GM03348 (cell line): ENCODE measurements at places on chromosomes 1 and 21.
A peak's percentile ranks its signal among the peaks of the same experiment; 100 is the strongest.

GRCh38 chr1:36389999-36390398, 4.3 kb upstream of the STK40 start:
- no peak for DNase-seq

DNA sequence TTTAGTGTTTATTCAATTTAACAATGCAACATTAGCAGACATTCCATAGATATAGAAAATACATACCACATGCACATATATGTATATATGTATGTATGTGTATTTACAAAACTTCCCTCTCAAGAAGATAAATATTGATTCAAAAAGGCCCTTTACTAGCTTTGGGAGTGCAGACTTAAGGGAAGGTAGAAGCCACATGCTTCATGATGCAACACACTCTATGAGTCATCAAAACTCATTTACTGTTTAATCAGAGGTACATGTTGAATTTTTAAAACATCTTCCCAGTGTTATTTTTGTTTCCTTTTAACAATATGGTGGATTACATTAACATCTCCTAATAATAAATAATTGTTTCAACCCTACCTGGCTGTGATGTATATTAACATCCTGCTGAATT, 61.4 kb upstream of the KIRREL1 start:
- DNase-seq = peak; percentile 41

DNA sequence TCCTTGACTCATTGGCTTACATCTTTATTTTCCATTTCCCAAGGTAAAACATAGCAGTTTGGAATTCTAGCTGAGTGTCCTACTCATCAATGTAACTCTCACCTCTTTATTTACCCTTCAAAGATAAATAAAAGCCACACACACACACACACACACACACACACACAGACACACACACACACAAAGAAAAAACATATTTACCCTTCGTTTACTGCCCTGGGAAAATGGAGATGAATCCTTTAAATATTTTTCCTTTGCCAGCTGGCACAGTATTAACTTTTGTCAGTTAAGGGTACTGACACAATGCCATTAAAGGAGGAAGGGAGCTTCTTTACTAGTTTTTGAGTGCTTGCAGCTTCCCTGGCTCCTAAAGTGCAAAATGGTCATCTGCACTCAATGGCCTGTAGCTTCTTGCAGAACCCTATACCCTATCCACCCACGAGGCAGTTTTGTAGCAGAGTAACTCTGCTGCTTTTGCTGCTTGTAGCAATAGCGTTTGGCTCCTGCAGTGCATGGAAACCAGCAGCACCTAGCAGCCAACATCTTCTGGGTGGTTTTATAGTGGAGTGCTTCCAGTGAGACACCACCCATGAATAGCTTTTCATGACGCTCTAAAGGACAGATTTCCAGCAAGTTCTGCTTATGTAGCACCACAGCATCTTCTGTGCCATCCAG, 103.7 kb downstream of the HS2ST1 start:
- DNase-seq = no peak

GRCh38 chr1:40802742-40803113, 19.1 kb downstream of the KCNQ4 start:
- DNase-seq = no peak

- peak; percentile 23 for DNase-seq
These were observed 12.3 kb downstream of the SORT1 start for GRCh38 chr1:109385417-109385816.

DNA sequence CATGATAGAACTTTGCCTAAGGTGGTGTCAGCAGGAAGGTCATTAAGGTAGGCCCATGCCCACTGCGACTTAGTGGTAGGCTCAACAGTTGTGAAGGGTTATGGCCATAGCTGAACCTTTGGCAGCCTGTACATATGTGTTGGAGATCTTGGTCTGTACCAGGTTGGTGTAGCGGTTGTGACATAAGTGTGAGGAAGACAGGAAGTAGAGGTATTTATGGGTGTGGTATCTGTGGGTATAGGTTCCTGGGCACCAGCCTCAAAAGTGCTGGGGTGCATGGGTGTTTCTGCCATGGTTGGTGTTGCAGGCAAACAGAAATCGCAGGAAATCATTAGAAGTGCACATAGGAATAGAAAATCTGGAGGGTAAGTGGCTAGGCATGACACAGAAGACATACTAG, 18.6 kb upstream of the LRIF1 start:
- DNase-seq = no peak

- peak; percentile 90 for DNase-seq
These were observed 16.4 kb downstream of the ARHGEF2 start for GRCh38 chr1:155961937-155962336.

DNA sequence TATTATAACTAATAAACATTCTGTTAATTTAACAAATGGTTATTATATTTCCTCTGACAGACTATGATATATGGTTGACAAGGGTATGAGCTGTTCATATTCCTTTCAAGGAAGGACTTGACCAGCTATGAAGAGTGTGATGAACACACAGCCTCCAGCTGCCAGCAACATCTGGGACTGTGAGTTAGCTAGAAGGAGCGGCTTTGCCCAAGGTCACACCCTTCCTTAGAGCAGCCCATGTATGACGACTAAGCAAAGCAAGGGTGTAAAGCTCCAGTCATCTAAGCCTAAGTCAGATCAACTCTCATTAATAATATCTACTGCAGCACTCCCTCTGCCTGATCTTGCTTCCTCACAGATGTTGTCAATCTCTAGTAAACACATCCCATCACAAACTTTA, 355.4 kb downstream of the PLPP3 start:
- DNase-seq = no peak

GRCh38 chr1:31485166-31485565, 72.2 kb downstream of the SERINC2 start:
- no peak for DNase-seq

- DNase-seq = peak; percentile 81
These were observed 44.5 kb downstream of the KIRREL1 start for GRCh38 chr1:158037866-158038359.

GRCh38 chr1:174788981-174789380, 210.8 kb upstream of the CACYBP start:
- DNase-seq = peak; percentile 76

DNA sequence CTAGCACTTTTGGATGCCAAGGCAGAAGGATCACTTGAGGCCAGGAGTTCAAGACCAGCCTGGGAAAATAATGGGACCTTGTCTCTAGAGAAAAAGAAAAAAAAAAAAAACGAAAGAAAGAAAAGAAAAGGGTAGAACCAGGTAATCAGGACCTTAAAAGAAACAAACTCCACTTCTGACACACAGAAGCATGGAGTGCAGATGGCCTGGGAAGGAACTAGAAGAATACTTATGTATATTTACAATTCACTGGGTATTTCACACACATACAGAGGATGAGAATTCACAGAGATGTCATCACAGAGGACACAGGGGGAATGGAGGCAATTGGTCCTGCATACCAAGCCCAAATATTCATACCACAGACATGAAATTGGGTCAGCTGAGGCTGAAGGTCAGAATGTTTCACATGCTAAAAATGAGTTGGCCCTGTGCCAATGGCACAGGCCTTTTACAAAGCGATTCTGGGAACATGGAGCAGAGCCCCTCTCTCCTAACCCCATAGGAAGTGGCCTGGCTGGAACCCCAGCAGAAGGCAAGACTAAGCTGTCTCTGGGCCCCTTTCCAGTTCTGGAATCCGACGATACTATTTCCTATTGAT, 4.4 kb downstream of the B4GALT3 start:
- DNase-seq = peak; percentile 88

DNA sequence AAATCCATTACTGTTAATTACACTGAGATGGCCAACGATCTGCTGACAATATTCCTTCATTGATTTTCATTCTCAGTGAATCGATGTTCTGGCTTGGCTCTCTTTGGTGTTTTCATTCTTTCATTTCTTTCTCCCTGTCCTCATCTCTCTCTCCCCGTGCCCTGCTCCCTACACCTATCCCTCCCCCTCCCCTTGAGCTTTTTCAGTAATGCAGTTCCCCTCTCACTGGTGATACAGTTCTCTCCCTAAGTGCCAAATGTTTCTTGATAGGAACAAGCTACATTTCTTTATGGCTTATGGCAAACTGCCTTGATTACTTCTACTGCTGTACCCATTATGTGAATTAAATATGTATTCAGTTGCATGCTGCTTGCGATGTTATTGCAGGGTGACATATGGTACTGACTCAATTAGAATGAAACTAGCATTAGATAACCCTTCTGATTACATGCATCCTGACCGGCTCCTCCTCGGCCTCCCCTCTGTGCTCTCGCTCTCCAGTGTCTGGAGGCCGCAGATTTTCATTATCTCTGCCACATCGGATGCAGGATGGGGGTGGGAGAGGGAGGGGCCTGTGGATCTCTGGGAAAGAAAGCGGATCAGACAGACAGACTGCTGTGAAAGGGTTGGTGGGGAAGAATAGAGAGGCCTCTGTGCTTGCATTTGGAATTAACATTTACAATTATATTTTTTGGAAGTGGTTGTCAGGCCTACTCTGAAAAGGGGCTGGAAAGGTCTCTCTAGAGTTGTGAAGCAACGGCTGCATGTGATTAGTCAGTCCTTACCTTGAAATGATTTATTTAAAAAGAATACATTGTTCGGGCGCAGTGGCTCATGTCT, 130.9 kb downstream of the PBX1 start:
- DNase-seq = no peak

- no peak for DNase-seq
These were observed 1005.4 kb downstream of the ADGRL2 start for GRCh38 chr1:82806133-82806532.

GRCh38 chr1:11948822-11949458, 14.4 kb downstream of the PLOD1 start:
- no peak for DNase-seq

GRCh38 chr1:56409112-56409691, 170.2 kb downstream of the PLPP3 start:
- peak; percentile 21 for DNase-seq

- no peak for DNase-seq
These were observed 5.9 kb upstream of the SLC6A9 start for GRCh38 chr1:44037154-44037553.

DNA sequence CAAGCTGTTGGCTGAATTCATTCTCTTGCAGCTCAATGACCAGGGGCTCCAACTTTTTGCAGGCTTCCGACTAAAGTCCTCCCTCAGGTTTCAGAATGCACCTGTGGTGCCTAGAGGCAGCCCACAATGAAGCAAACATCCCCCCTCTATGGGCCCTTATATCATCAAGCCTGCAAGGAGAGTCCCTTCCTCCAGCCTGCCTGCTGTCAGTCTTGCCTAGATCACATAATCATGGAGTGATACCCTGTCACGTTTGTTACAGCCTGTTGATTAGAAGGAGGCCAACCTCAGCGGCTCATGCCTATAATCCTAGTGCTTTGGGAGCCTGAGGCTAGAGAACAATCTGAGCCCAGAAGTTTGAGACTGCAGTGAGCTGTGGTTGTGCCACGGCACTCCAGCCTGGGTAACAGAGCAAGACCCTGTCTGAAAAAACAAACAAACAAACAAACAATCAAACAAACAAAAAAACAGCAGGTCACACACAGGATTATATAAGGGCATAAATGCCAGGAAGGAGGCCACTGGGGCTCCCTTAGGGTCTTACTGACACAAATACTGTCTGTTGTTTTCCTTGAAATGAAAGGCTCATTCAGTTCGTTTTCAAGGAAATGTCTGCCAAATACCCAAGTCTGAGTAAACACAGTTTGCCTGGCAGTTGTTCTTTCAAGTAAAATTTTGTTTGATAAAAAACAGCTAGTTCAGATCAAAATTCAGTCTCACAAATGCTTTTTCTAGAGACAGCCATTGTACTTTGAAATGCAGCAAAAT, 4.7 kb upstream of the SPRR3 start:
- no peak for DNase-seq

DNA sequence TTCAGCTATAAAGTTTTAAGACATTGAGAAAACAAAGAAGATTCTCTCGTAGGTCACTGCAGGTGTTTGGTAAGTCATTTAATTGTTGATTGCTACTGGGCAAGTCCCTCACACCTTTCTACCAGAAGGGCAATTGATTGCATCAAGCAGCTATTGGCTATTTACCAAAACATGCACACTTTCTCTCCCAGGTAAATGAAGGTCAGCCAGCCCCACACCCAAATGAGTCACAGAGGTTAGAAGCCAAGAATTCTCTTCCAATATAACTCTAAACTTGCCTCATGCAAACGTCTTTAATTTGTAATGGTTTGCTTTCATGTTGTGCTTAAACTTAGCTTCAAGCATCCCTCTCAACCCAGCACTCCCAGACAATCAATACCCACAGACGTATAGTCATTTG, 475.3 kb upstream of the ADGRL2 start:
- no peak for DNase-seq

DNA sequence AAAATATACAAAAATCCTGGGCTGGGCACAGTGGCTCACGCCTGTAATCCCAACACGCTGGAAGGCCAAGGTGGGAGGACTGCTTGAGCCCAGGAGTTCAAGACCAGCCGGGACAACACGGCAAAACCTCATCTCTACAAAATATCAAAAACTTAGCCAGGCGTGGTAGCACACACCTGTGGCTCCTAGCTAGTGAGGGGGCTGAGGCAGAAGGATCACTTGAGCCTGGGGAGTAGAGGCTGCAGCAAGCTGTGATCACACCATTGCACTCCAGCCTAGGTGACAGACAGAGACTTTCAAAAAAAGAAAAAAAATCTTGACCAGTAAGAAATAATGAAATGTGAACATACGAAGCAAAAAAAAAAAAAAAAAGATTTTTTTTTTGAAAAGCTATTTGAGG, 52.1 kb downstream of the ARID4B start:
- DNase-seq = no peak

DNA sequence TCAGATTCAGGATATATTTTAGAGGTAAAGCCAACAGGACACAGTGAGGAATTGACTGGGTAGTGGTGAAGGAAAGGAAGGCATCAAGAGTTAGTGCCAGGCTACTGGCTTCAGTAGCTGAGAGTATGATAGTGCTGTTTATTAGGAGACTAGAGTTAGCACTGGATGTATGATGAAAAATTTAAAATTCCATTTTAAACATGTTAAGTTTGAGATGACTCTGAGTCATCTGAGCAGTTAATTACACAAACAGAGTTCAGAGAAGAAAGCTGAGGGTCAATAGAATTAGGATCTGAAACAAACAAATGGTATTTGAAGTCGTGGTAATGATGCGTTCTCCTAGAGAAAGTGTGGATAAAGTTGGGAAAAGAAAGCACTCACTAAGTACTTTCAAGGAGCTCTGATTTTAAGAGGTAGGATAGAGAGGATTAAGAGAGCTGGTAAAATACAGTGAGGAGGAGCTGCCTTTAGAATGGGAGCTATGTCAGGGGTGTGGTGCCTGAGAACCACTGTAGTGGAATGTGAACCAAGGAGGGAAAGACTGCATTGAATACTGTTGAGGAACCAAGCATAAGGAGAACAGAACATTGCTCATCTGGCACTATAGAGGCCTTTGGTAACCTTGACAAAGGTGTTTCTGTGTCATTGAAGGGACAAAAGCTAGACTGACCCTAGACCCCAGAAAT, 21.7 kb upstream of the SHCBP1L start:
- DNase-seq = peak; percentile 35

- DNase-seq = no peak
These were observed 31.7 kb upstream of the WNT4 start for GRCh38 chr1:22174446-22175220.

DNA sequence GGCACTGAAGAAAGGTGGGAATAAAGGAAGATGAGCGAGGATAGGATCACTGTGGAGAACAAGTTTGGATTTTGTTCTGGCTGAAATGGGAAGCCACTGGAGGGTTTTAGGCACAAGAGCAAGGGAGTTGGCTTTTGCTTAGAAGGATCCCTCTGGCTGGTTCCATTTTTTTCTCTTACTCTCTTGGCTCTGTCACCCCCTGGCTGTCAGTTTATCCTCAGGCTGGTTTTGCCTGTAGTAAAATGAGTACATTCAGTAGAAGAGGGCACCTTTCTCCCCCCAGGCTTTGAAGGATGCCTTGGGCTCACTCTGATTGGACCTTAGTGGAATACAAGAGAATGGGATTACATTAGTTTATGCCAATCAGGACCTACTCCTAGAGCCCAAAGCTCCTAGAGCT, 17.1 kb downstream of the CACHD1 start:
- DNase-seq = no peak

GRCh38 chr1:74654708-74655107, 18.9 kb downstream of the ERICH3 start:
- no peak for DNase-seq
